Activated T-helper 1 cell treated with anti-CD3 and anti-CD28 coated beads, Interleukin-12 subunit alpha, Interleukin-12 subunit beta, Interleukin-2, Interleukin-4 antibody, amounts not matched to agents 30 ng/mL and 10 ng/mL and 1 ng/mL, durations not matched to agents 14 hours and 24 hours and 36 hours (primary cell): ENCODE measurements at places on chromosomes 3 and 15. TPM values are rescaled to one million over a fixed set of nuclear protein-coding genes. Genes with fewer than 3 reads are reported as not detected.

NPAP1 gene
- not detected in 2 replicates for total RNA-seq

GRCh38 chr3:171747223-171747920 is 62.9 kb downstream of the PLD1 start:
- DNase-seq, result no peak

GRCh38 chr3:116927918-116928317 is 218.3 kb downstream of the TUSC7 start:
- DNase-seq, result no peak

DNA sequence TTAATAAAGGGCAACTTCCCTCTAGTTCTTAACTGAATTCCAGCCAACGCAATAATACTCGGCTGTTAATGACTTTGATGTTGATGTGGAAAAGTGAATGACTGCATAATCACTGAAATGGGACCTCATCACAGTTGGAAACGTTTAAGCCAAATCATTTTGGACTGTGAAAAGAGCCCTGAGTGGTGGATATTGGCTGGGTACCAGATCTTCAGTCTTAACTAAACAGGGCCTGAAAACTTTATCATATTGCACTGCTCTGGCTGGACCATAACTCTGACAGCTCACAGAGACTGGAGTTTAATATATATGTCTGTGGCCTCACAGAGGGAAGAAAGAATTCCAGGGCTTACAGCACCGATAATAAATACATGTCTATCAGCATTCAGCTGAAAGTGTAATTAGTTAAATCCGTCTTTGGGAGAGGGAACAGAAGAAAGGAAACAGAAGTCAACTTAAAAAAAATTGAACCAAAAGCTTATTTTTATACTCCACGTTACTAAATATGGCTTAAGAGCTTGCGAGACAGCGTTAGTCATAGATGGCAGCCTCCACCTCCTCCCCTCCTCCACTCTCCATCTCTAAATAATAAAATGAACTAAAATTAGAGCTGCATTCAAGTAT is 222.3 kb upstream of the CDIN1 start:
- DNase-seq, result no peak

KIF7 gene
- total RNA-seq, result 2.4 and 2.7 TPM in 2 replicates

GP9 gene
- not detected in 2 replicates for total RNA-seq

DNA sequence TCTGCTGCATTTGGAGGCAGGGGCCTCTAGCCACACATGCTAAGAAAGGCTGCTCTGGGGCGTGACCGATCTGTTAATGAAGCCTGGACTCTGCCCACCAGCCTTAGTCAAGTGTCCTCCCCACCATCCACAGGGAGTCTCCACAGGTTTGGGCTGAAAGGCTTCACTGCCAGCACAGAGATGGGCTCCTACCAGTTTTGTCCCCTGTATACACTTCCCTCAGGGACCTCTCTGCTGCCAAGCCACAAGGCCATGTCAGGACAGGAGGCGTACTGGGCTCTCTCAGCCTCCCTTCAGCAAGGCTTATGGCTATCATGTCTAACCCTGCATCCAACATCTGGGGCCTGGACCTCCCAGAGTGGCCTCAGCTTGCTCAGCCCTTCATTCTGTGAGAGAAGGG is 23.5 kb downstream of the KIF9 start:
- DNase-seq, result no peak

TMEM158 gene
- 0.26 and 0.61 TPM in 2 replicates for total RNA-seq

DNA sequence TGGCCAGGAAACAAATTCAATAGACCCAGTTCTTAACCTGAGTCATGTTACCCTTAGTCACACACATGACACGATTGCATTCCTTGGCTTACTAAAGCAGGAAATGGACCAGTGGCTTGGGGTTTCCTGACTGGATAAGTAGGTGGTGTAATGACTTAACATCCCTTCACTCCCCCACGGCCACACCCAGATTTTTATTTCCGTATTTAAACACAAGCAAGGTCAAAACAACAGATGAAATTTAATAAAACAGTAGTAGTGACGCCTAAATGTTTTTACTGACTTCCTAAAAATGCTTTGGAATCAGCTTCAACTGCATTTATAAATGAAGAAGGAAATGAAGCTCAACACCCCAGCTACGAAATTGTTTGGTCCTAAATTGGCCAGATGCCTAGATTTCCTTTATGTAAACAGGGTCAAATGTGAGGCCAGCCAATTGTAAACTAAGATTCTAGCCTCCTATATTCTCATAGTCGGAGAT is 324.3 kb downstream of the CHST2 start:
- DNase-seq, result no peak

GRCh38 chr3:194816748-194817591 is 131.3 kb downstream of the FAM43A start:
- DNase-seq, result no peak

PLXND1 gene
- total RNA-seq, result 1.3 and 1.7 TPM in 2 replicates

FBXW12 gene
- total RNA-seq, result not detected in 2 replicates

GRCh38 chr3:45227946-45228345 is 1.9 kb upstream of the TMEM158 start:
- DNase-seq, result no peak

KNSTRN gene
- total RNA-seq, result 48.4 and 52.1 TPM in 2 replicates

DNA sequence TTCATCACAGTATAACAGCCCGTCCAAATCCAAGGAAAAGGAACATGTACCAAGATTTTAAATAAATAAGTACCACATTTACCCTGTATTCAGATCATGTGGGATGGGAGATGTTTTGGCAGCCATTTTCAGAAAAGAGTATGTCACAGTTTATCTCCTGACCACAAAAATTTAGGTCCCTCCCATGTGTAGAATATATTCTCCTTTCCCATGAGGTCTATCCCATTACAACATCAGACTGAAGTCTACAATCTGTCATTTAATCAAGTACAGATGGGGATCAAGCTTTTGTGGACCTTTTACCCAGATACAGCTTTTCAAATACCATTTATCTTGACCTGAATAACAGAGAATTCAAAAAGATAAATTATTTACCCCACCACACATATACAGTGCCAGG is 444.5 kb downstream of the PLOD2 start:
- DNase-seq, result no peak

DNA sequence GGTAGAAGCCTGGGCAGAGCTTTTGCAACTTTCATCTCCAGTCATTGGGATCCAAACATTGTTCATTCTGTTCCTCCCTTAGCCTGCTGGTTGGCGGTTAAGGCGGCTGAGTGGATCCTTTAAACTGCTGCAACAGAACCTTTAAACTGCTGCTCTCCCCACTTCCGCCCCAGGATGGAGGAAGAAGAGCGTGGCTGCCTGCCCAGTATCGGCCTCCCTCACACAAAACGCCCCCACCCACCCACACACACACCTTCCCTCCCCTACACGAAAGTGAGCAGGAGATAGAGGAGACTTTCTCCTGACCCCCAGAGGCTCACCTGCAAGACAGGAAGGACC is 460 bp upstream of the ZMAT3 start:
- peak; percentile 42 for DNase-seq

DNA sequence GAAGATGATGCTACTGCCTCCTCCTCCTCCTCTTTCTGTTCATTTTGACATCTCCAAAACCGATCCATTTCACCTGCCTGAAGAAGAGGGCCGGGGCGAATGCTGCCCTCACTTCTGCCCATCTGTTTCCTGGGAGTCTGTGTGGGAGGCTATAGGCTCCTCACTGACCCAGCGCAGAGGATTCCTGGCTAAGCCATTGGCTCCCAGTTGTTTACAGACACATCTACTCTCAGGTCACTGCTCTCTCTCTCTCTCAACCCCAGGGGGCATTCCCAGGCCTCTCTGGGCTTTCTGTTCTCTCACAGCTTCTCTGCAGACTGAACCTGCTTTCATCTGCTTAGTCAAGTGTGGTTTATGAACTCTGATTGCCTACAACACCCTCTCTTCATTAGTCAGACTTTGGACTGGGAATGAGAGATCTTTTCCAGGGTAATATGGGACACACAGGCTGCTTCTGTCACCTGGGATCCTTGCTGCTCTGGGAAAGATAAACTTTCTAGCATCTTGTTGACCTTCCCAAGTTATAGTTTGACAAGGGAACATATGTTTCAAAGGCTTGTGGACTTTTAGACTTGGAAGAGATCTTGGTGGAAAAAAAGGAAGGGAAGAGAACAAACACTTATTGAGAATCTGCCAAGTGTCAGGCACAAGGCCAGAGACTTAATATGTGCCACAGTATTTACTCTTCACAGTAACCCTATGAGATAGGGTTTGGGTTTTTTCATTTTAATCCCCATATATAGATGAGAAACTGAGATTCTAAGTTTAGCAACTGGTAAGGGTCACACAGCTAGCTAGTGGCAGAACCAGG is 30.2 kb upstream of the USP3 start:
- peak; percentile 52 for DNase-seq

- no peak for DNase-seq
Observed at GRCh38 chr3:132354916-132355702, 37.9 kb downstream of the ACP3 start.

- no peak for DNase-seq
Observed at GRCh38 chr3:105906836-105907235, 38.0 kb upstream of the CBLB start.

DNA sequence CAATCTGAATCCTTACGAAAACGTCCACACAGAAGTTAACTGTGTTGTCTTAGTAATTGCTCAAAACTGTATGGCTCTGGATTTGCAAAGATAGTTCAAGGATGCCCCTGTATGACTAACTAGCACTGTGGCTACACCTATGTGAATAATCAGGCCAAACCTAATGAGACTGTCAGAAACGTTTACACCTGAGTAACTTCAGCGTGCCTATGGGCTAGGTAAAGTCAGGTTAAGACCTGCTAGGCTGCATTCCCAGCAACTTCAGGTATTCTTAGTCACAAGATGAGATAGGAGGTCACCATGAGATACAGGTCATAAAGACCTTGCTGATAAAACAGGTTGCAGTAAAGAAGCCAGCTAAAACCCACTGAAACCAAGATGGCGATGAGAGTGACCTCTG is 87.8 kb upstream of the PLXND1 start:
- no peak for DNase-seq

PRICKLE2 gene
- total RNA-seq, result not detected in 2 replicates

DNA sequence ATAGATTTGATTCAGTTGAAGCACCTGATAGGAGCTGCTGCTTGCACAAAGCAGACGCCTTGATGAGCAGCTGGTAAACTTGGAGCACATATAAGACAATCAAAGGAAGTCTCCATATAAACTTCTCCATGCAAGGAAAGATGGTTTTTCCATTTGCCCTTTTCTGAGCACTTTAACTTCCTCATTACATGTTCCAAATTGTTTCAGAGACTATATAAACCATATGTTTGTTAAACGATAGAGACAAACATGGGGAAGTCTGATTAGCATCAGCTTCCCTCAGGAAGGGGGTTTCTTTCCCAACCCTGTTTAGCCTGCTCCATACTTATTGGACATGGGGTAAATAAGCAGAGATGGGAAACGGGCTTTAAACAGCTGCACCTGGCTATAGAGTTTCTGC is 88.0 kb downstream of the DHX36 start:
- DNase-seq, result no peak

- no peak for DNase-seq
Observed at GRCh38 chr3:189146848-189147247, 24.9 kb upstream of the TPRG1 start.

ZNF860 gene
- total RNA-seq, result 0.34 and 0.81 TPM in 2 replicates

GRCh38 chr15:67743558-67743957 is 81.8 kb upstream of the SKOR1 start:
- DNase-seq, result no peak

- no peak for DNase-seq
Observed at GRCh38 chr3:144031938-144032337, 60.3 kb downstream of the DIPK2A start.

DNA sequence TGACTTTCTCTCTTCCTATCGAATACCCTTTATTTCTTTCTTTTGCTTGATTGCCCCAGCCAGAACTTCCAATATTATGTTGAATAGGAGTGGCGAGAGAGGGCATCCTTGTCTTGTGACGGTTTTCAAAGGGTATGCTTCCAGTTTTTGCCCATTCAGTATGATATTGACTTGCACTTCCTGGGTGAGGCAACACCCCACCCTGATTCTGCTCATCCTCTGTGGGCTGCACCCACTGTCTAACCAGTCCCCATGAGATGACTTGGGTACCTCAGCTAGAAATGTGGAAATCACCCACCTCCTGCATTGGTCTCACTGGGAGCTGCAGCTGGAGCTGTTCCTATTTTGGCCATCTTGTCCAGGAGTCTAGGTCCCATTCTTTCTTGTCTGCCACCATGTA is 44.8 kb upstream of the KCNH8 start:
- DNase-seq, result no peak

DNA sequence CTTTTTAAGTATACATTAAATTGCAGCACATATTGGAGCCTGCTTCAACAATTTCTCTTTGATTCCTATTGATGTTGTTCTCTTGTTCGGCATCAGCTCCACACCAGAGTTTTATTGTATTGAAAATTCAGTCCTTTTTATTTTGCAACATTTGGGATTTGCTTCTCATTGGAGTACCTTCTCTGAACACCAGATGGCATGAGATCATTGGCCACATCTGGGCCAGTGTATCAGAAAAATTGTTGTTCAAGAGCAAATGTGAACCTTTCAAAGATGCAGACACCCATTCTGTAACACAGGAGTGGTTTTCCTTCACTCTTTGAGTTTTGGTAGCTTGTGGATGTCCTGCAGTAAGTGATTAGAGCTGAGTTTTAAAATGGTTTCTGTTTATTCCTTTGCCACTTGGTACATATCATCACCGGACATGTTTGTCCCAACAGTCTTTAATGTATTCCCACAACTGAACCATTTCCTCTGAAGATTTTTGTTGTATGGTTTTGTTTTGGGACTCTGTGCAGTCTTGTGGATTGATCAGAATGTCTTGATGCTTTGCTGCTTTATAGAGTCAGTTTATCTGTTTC is 96.1 kb downstream of the MCTP2 start:
- DNase-seq, result no peak

GRCh38 chr3:103308921-103309320 is 874.1 kb downstream of the ZPLD1 start:
- DNase-seq, result no peak

TNNC1 gene
- total RNA-seq, result 0.32 and 0.67 TPM in 2 replicates

INKA1 gene
- 1.3 and 2.7 TPM in 2 replicates for total RNA-seq

DNA sequence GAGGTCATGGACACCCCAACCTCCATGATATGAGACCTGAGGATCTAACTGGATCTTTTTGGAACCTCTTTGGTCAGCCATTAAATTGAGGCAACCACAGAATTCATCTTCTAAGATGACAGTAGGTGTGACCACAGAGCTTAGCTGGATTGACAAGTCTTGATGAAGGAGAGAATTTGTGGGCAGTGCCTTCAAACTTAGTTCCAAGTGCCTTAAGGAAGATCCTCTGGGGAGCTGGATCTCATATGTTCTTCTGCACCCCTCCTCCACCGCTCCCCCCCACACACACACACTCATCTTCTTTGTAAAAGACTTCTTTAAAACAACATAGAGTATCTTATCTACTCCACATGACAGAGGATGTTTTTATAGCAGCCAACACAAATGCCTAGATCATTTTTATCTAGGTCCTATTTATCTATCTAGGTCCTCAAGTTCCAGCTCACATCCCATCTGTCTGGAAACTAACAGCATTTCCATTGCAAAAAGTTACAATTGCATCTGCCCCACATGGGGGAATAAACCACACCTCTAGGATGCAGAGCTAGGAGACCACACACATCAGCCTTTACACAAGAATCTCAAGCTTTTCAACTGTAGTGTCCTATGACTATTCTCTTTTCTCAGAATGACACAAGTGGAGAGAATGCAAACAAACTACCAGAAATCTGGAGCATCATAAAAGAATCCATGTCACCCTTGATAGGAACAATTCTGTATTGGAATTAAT is 37.4 kb downstream of the WWTR1 start:
- no peak for DNase-seq
